SJSA1 (cell line): ENCODE measurements at places on chromosomes 12 and 14.

DNA sequence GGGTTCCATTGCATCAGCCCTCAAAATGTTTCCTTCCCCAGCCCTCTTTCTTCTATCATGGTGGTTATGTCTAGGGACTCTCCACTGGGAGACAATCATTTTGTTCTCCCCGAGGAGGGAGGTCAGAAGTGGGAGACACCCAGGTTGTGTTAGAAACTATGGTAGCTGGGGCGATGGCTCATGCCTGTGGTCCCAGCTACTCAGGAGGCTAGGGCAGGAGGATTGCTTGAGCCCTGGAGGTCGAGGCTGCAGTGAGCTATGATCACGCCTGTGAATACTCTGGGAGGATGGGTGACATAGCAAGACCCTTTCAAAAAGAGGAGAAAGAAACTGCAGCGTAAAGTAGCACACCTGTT is 13.0 kb upstream of the LRRC23 start:
- DNase-seq, result no peak

- DNase-seq, result no peak
Measured at GRCh38 chr12:12513416-12514006, 49.2 kb downstream of the DUSP16 start.

- DNase-seq, result no peak
Measured at GRCh38 chr12:109124878-109125648, 8.7 kb downstream of the ACACB start.

DNA sequence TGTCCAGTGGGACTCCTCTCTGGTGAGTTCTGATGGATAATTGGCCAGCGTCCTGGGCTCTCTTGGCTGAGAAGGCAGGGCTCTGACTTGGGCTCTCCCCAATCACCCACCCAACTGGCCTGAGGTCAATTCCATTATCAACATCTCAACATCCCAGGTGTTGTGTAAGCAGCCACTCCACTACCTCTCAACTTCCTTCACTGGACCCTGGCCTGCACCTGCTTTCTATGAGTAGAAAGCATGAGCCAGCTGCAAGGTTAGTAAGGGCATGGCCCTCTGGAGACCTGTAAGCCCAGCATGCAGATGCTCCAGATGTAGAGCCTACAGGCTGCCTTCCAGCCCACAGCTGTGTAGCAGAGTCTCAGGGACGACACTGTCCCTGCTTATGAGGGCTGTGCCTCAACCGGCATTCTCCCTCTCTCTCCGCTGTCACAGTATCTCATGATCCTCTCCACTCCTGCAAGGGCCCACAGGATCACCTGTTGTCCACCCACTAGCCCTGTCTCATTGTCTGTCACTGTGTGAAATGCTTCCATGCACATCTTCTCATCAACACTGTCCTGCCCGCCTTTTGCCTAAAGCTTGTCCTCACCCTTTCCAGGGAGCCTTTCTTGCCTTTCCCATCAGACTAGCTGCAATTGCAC is 5.4 kb upstream of the KRT81 start:
- no peak for DNase-seq
